ENCODE measurements at places on chromosomes 7 and 10.

DNA sequence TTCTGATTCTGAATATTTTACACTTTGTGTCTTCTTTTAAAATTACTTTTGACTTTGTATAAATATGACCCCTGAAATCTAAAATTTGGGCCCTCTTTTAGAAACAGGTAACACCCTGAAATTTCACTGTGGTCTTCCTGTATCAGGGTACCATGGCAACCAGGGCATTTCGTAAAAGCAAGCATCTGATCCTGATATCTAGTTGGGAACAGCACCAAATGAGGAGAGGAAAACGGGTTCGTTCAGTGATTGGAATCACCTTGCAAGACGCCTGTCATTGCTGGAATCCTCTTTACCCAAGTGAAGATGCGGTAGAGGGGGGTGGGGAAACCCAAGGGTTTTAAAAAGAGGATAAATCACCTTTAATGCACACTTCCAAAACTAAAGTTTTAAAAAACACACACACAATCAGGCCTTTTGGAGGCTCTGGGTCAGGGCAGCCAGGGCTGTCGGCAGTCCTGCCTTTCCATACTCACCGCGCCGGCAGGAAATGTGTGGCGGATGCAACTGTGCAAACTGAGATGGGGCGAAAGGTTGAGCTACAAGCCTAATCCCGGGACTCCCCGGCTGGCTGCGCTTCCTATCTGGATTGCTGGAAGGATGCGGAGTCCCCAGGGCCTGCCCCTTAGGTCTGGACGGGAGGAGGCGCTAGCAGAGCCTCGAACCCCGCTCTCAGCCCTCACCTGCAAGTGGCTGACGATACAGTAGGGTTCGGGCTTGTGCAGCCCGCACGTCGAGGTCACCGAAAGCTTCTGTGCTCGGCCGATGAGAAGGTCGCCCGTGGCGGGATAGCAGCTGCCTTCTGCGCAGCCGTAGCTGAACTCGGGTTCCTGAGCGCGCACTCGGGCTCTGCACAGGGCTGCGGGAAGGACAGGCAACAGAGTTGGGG is 1.8 kb downstream of the LAMB1 start:
- no peak for DNase-seq

GRCh38 chr7:140586516-140586915 is 54.1 kb downstream of the DENND2A start:
- no peak for DNase-seq

DNA sequence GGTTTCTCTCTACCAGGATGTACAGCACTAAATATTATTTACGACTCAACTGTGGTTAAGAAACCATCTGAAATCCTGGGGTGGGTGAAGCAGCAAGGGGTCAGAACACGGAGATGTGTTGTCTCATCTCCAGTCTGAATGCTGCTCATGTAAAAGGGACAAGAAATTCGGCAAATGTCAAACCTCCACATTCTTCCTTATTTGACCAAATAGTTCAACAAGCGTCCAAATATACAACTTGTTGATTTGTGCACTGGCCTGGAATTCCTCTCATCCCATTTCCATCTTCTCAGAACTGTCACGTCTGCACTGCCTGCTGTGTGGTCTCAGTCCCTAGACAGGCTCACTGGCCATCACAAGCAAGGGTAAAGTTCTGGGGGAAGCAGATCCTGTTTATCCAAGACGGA is 520.0 kb downstream of the PARD3 start:
- DNase-seq, result no peak

DNA sequence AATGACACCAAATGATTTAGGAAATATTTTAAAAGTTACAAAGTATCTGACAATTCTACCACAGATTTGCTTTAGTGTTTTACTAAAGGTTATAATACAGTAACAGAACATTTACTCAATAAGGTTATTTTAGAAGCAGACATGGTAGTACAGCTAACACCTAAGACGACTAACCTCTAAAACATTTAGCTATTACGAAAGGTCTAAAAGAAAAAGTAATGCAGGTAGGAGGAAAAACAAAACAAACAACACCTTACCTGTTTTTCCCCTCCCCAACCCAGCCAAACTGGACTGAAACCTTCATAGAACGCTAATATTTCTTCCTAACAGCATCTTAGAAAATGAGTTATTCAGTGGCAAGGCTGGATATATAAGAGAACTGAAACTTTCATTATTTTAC is 111.3 kb downstream of the SNX13 start:
- no peak for DNase-seq

DNA sequence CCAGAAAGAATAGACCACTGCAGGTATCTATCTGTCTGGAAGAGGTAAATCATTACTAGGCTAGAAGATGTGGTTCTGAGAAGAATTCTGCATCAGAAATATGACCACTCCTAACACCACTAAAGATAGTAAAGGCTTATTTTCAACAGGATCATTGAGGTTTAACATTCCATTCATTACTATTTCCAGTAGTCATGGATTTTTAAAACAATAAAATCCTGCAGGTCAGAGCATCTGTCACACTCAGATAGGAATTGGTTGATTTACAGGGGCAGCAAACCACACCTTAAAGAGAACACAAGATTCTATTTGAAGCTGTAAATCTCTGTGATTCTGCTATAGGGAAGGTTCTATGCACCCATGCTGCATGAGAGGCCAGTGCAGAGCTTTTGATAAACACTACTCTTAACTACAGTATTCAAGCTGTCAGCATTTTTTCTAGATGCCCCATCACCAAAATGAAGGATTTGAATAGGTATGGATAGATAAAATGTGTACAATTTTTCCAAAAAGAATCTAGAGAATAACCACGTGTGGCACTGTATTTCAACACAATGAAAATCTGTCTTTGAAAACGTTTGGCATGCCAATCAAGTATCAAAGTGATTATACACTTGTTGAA is 14.6 kb downstream of the LRRC17 start:
- no peak for DNase-seq

- no peak for DNase-seq
These were observed 113.5 kb downstream of the DOCK1 start for GRCh38 chr10:127018766-127019165.

DNA sequence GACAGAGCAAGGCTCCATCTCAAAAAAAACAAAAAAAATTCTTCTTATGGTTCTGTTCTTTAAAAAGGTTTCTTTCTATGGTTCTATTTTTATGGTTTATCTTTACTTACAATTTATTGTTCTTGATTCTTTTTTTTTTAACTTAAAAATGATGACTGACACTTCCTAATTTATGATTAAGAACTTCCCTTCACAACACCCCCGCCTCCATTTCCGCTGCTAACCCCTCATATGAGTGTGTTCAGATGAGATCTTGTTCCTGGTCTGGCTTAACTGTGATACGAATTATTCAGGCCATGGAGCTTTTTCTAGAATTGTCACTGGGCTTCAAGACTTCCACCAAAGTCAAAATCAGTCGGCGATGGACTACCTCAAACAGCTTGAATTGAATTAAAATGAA is 33.9 kb downstream of the PTER start:
- DNase-seq, result no peak

DNA sequence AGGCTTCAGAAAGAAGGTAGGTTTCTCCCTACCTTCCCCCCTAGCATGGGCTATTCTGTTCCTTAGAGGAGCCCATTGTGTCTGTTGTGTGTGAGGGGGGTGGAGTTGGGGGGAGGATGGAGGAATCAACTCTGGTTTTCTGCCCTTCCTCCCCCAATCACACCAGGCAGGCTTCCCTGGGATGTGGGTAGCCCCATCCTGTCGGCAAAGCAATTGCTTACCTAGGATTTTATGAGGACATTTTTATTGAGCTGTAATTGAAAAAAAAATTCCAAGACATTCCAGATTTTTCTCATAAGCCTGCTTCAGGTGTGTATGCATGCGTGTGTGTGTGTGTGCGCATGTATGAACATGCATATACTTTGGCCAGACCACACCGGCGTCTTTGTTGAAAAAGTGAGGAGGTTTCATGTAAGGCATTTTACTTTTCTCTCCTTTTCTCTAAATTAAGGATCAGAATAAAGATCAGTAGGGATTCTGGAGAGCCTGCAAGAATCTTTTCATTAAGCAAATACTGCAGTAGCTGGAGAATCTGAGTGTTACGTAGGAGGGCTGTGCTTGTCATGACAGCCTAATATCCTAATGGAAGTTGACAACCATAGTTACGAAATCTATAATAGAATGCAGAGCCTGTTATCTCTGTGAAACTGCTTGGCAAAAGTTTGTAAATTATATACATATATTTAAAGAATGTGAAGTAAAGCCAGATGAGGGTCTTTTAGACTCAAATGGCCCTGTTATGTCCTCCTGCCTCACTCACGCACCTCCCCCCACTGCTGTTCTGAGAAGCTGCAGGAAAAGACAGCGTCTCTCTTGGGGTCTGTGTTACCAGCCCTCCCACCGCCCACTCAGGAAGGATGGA is 27.3 kb upstream of the SAMD8 start:
- DNase-seq, result no peak

GRCh38 chr7:140055833-140056232 is 6.9 kb downstream of the PARP12 start:
- no peak for DNase-seq

DNA sequence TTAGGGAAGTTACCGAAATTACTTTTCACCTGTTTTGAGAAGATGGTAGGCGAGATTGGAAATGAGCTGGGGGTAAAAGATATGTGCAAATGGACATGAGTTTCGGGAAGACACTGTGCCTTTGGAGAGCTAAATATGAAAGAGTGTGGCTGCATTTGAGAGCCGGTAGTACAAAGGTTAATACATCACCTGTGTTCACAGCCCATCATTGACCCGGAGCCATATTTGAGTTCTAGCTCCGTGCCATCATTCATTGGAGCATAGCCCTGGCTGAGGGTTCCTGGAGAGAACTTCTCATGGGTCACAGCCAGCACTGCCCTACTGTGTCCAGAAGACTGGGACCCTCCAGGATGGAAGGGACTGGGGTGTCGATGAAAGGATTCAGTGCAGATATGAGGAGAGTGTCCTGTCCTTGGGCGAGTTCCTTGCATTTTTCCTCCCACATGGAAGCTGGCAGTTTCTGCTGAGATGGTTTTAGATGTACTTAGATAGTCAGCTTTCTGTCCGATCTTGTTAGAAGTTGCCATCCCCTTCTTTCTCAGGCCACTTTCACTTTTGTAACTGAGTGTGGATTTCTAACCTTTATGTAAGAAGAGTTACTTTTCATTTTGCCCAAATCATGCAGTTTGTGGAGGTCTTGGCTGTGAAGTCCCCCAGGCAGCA is 138.8 kb downstream of the JCAD start:
- no peak for DNase-seq

DNA sequence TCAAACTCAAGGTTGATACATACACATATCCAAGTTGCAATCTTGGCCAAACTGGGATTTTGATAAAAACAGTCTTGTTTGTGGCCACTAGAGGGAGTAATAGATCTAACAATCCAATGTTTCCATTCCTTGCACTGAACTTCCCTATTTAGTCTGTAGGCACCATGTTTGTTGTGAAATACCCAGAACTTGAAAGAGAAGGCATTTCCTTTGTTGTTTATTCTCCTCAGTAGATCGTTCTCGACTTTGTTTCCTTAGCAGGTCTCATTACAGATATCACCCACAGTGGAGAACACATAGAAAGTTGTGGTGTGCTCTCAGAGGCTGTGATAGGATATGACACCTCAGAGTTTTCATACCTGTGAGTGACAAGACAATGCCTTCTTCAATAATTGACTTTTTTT is 70.3 kb upstream of the MXI1 start:
- no peak for DNase-seq

GRCh38 chr7:27244488-27245123 is 2.0 kb downstream of the EVX1 start:
- DNase-seq, result no peak

- no peak for DNase-seq
These were observed 300.3 kb downstream of the ADK start for GRCh38 chr10:74451127-74451829.

- DNase-seq, result no peak
These were observed 30.9 kb upstream of the ITGB8 start for GRCh38 chr7:20299647-20300312.

DNA sequence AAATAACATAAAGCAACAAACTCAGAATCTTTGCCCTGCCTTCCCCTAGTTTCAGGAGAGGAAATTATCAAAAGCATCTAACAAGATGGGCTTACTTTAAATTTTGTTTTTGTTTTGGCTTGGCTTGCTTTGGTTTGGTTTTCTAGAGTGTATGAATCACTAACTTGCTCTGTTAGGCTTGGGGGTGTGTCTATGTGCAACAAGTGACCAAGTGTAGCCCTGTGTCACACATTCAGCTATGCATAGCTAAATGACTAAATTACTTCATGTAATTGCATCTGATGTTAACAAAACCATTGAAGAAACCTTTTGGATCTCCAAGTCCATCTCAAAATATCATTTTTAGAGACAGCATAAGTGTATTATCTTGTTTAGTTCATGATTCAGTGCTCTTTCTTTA is 251.0 kb downstream of the TFEC start:
- no peak for DNase-seq

- DNase-seq, result no peak
These were observed 226.9 kb downstream of the ABCA13 start for GRCh38 chr7:48398191-48398590.

DNA sequence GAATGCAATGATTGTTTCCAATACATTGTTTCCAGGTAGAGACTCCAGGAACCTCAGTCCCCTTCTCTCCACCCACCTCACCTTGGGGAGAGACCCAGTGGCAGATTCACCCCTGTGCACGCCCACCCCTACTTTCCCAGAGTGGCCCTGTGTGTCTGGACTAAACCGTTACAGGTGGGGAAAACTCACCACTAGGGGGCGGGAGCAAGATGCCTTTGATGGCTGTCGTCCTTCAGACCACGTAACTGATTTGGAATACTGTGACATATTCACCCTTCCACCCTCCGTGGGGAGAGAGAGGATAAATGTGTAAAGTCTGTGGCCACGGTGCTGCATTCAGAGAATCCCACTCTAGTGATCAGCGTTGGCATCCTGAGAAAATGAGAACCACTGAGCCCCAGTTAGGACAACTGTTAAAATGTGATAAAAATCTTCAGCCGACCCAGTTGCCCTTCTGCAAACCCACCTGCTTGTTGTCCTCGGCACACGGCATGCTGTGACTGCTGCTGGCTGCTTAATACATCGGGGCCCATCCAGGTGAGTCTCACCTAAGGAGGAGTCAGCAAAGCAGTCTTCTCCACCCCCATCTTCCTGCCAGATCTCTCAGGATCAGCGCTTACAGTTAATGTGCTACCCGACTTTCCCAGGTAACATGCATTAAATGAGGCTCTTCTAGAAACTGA is 41.5 kb upstream of the NMT2 start:
- peak; percentile 59 for DNase-seq

- DNase-seq, result no peak
These were observed 101.5 kb upstream of the TMEM72 start for GRCh38 chr10:44809647-44810046.

GRCh38 chr10:51879238-51879637 is 179.8 kb upstream of the CSTF2T start:
- DNase-seq, result no peak

DNA sequence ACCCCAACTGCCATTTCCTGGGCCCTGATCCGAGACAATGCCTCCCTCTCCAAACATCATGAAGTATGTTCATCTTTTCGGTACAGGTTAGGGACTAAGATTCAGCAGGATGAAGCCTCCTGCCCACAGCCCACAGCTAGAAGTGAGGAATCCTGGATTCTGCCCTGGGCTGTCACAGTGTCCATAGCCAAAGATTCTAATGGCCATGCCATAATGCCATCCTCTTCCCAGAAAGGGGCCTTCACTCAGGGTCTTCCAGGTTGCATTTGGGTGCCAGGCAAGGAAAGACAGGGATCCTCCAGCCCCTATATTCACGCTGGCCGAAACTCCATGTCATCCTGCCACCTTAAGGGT is 15.7 kb upstream of the ZMIZ1 start:
- DNase-seq, result no peak

GRCh38 chr10:48332166-48332870 is 25.8 kb downstream of the MAPK8 start:
- DNase-seq, result no peak
